ENCODE measurements at places on chromosomes 16 and 17.
A peak's percentile ranks its signal among the peaks of the same experiment; 100 is the strongest.

DNA sequence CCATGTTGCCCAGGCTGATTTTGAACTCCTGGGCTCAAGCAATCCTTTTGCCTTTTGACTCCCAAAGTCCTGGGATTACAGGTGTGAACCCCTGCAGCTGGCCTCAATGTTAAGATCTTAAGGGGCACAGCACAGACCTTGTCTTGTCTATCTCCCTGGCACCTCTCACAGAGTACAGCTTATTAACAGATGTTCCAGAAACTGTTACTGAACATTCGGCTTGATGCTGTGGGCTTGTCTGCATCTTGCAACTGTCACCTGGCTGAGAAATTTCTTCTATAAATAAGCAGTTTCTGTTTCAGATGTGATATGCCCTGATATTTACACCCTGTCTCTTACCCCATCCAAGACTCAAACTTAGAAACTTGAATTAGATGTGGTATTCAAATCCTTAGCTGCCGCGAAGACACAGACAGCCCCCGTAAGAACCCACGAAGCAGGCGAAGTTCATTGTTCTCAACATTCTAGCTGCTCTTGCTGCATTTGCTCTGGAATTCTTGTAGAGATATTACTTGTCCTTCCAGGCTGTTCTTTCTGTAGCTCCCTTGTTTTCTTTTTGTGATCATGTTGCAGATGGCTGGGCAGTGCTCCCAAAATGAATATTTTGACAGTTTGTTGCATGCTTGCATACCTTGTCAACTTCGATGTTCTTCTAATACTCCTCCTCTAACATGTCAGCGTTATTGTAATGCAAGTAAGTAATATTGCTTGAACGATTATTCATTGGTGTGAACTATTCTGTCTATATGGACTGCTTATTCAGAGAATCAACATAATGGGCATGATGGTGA, at the start of gene TNFRSF17:
Gene TNFRSF17, plus strand, starts transcription at position 450 of the 791 bp plus-strand sequence. Its CDS starts 115 bp downstream, at position 565.
- DNase-seq, result no peak

GRCh38 chr17:65522751-65523404, 38.6 kb downstream of the AXIN2 start:
- no peak for DNase-seq

DNA sequence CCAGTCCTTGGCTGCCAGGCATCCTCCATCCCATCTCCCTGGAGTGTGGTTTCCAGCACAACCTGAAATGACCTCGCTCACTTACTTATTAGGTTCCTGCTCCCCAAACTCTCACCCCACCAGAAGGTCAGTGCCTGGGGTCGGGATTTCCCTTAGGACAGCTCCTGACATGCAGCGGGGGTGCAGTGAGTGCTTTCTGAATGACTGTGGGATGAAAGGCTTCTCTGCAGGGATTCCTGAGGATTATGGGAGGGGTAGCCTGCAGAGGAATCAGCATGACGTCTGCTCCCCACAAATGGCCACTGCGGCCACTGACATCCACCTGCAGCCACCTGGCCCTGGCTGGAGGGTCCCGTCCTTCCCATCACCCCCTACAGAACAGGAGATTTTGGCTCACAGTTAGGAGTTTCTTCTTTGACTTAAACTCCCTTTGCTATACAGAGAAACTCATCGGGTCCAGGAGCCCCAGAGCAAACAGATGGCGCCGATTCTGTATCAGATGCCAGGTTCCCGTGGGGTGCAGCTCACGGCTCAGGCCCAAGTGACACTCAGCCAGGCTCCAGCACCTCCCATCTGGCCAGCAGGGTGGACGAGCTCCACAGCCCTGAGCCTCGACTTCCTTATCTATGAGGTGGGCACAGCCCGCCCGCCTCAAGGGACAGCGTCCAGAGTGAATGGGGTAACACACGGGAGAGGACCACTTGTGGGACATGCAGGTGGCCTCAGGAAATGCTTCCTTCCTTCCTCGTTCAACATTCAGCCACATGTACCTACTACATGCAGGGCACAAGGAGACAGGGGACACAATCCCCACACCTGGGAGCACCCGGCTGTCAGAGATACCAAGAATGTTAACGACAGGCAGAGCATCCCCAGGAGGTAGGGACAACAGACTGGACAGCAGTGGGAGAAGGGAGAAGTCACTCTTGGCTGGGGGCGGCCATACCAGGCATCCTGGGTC, 69.8 kb downstream of the RMI2 start:
- no peak for DNase-seq

- DNase-seq, result no peak
Observed at GRCh38 chr16:74079232-74079586, 217.4 kb upstream of the PSMD7 start.

DNA sequence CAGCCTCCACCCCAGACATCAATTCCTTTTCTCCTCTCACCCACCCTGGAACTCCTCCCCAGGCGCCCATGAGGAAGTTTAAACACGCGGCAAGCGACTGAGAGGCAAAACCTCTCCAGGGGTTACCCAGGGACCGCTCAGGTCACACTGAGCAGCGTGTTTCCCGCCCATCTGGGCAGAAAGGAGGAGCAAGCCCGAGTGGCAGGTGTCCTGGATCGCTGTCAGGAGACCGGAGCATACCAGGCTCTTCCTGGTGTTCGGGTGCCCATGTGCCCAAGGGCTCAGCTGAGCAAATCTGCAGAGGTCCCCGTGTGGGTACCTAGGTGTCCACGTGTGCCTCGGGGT, 491 bp downstream of the SLC25A19 start:
- DNase-seq, result no peak

GRCh38 chr16:78206623-78207223, 107.3 kb downstream of the WWOX start:
- no peak for DNase-seq

DNA sequence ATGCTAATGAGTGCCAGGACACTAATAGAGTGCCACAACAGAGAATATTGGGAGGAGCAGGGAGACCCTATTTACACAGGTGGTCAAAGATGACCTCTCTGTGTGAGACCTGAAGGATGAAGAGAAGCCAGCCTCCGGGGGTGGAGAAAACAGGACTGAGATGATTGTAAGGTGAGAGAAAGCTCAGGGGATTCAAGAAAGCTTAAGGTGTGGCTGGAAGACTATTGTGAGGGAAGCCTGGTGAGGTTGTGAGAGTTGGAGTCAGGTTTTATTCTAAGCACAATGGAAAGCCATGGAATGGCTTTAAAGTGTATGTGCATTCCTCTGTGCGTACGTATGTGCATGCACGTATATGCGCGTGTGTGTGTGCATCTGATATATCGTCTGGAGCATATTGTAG, 10.4 kb upstream of the MARCHF10 start:
- DNase-seq, result no peak

DNA sequence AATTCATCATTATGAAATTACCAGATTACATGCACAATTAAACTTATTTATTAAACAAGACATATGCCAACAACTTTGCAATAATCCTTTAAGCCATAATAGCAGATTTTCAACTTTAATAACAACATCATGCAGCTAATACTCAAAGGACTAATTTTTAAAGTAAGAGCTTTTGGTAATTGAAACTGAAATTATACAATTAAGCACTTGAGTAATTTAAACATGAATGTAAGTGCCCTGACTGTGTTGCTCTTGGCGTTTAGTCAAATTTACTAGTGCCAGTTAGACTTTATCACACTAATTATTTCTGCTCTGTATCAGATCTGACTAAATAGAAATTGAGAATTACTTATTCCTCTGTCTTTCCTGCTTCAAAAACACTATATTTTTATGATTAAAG, 46.8 kb upstream of the PSMD7 start:
- no peak for DNase-seq

- no peak for DNase-seq
Observed at GRCh38 chr17:29155227-29155965, 24.8 kb downstream of the MYO18A start.

GRCh38 chr17:66165537-66166123, 26.3 kb downstream of the CEP112 start:
- peak; percentile 34 for DNase-seq

Measured in fibroblast of skin of left biceps (primary cell).